ENCODE measurements at places on chromosomes 16 and 17.

- no peak for DNase-seq
Measured at GRCh38 chr17:79485991-79486390, 124.9 kb downstream of the RBFOX3 start.

DNA sequence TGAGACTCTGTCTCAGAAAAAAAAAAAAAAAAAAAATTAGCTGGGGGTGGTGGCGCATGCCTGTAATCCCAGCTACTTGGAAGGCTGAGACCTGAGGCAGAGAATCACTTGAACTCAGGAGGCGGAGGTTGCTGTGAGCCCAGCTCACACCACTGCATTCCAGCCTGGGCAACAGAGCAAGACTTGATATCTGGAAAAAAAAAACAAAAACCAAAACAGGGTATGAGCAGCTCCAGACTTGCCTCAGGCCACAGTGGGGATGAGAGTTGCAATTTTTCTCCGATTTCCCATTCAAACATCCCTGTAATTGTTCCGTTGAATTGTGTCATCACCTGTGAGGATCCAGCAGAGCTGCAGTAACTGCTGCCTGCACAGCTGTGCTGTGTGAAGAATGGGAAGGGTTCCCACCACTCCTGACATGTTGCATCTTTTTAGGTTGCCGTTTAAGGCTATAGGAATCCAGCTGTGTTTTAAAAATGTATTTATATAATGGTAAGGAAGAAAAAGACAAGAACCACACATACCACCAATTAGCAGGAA is 150.0 kb downstream of the VPS53 start:
- DNase-seq, result no peak

DNA sequence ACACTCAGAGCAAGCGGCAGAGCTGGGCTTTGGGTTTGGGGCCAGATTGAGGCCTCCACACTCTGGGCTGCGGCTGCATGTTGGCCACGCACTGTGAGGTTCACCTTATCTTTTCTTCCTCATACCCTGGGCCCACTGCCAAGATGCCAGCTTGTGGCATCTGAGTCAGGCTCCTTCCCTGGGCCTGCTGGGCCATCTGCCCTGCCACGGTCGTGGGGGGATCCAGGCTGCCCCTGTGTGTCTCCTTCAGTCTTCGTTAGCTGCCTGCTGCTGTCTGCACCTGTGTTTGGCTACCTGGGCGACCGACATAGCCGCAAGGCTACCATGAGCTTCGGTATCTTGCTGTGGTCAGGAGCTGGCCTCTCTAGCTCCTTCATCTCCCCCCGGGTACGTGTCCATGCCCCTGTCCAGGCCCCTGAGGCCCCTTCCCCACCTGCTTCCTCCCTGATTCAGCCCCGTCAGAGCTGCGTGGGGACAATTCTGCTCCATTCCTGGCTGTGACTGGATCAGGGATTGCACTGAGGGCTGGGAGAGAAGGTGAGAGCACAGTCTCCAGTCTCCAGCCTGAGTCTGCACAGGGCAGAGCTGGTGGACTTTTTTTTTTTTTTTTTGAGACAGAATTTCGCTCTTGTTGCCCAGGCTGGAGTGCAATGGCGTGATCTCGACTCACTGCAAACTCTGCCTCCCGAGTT is 11.2 kb downstream of the SPNS3 start:
- no peak for DNase-seq

DNA sequence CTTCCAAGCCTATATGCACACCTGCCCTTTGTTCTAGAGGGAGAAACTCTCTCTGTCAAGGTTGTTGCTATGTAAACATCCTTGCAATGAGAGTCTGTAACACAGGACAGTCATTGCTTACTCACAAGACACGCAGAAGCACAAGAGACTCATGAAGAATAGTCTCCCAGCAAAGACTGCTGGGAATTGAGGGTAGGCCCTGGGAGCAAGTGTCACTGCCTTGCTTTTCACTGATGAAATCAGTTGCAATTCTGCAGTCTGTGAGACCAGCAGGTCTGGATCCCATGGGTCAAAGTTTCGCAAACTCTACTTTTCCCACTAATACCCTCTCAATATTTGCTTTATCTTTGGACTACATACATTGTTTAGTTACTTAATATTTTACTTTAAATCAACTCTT is 177.4 kb downstream of the FTO start:
- no peak for DNase-seq

GRCh38 chr17:74345433-74346241 is 16.0 kb downstream of the BTBD17 start:
- no peak for DNase-seq

GRCh38 chr16:8953064-8953463 is 10.6 kb downstream of the USP7 start:
- DNase-seq, result no peak

DNA sequence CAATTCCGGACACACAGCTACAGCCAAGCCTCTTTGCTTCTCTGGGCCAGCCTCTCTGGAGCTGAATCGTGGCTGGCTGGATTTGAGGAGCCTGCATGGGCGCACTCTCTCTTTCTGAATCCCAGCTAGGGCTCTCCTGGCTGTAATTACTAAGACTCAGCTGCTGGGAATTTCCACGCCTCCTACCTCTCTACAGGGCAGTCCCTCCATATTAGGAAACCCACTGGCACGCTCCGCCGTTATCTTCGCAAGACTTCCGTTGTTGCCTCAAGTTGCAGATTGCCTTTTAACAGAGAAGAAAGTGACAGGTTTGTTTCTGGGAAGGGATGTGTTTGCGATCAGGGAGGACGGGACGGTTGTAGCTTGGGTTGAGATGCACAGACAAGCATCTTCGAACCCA is 188.4 kb upstream of the NLRP1 start:
- no peak for DNase-seq

DNA sequence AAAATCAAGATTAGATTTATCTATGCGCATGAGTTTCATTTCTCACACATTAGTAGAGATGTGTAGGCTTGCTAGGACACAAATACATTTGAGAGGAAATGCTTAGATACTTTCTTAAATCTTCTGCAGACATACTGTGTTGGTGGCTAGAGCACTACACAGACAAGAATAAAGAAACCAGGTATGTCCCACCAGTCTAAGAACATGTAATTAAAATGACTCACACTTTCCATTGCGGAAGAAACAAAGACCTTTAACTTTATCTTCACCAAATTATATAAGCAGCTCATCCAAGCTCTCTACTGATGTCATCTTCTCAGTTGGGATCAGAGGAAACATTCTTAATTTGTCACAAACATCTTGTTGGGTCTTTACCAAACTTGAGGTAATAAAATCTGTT is 12.5 kb downstream of the GABARAPL2 start:
- DNase-seq, result no peak

GRCh38 chr16:175011-175949 is 1.2 kb upstream of the HBA1 start:
- DNase-seq, result no peak

DNA sequence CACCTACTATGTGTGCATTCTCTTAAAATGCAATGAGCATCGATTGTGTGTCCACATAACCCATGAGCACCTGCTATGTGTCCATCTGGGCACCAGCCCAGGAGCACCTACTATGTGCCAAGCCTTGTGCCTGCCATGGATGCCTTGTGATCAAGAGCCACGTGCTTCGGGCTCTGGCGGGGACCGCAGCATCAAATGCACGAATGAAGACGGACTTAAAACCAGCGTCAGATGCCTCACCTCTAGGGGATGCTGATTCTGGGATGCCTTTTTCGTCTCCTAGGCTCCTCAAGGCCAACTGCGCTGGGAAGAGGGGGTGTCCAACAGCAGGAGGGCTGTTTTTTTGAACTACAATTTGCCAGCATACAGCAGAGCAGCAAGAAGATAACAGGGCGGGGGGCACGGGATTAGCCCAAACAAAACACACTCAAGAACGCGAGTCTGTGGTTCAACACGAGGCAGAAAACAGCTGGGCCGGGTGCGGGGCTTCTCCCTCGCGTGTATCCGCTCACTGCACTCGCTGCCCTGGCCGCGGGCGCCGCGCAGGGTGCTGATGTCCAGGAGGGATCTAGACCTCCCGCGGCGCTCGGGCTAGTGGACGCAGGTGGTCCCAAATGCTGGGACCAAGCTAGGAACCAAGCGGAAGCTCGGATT is 1.2 kb upstream of the GLIS2 start:
- no peak for DNase-seq

DNA sequence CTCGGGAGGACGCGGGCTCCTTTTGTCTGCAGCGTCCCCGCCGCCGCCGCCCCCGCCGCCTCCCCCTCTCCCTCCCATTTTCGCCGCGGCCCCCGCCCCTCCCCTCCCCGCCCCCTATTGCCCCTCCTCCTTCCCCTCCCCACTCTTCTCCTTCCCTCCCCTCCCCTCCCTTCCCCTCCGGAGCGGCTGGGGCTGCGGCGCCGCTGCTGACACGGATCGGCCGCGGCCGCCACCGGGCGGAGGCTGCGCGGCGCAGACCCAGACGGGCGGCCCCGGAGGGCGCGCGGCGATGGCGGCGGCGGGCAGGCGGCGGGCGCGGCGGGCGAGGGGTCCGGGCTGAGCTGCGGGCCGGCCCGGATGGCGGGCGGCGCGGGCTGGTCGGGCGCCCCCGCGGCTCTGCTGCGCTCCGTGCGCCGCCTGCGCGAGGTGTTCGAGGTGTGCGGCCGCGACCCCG is at the start of gene RAB11FIP4:
Gene RAB11FIP4, plus strand, starts transcription at position 180 of the 454 bp plus-strand sequence. Its CDS starts 178 bp downstream, at position 358.
- peak; percentile 84 for DNase-seq

- DNase-seq, result no peak
Measured at GRCh38 chr16:29756654-29757053, 10.9 kb upstream of the C16orf54 start.

DNA sequence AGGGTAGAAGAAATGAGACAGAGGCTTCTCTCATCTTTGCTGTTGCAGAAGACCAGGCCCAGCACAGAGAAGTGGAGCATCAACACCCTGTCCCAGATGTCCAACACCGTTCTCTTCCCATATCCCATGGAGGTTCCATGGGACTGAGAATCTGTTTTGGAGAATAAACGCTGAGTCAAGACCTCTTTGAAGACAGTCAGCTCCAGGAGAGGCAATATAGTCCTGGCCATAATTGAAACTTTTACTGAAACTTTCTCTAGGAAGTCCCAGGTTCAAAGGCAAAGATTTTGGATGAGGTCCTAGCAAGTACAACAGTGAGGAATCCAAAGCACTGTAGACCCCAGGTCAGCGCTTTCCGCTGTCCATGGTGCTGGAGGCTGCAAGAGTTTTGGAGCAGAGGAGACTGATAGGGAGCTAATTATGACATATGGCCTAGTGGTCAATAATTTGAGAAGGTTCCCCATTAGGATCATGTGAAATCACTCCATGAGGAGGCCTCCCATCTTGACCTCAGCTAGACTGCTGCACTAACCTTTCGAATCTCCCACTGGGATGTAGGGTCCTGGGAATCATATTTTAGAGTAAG is 36.0 kb downstream of the OSBPL7 start:
- peak; percentile 49 for DNase-seq

GRCh38 chr17:67353929-67354574 is 12.3 kb downstream of the PSMD12 start:
- no peak for DNase-seq

GRCh38 chr16:55479430-55480140 is 587 bp downstream of the MMP2 start:
- peak; percentile 19 for DNase-seq

GRCh38 chr16:80680839-80681238 is 123.6 kb downstream of the CDYL2 start:
- no peak for DNase-seq

- DNase-seq, result no peak
Measured at GRCh38 chr17:73302189-73302588, 9.6 kb downstream of the CDC42EP4 start.

- DNase-seq, result no peak
Measured at GRCh38 chr16:47460359-47460710, 528 bp downstream of the ITFG1 start.

DNA sequence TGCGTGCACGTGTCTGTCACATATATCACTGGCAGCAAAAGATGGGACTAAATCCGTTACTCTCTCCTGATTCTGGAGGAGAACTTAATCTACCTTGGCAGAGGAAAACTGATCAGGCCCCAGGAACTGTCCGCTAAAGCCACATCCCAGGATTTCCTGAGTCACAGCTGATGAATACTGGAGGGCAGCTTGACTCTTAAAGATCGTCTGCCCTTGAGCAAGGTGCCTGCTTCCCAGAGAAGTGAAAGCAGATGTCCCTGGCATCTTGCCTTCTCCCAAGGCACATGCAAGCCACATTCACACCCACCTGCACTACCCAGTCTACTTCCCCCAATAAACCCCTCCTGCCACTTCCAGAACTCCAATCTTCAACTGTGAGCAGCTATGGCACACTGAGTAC is 99.8 kb downstream of the CPPED1 start:
- DNase-seq, result no peak

- DNase-seq, result no peak
Measured at GRCh38 chr16:79618041-79618691, 17.6 kb upstream of the MAF start.

GRCh38 chr17:45918241-45918745 is 23.9 kb downstream of the MAPT start:
- DNase-seq, result no peak

DNA sequence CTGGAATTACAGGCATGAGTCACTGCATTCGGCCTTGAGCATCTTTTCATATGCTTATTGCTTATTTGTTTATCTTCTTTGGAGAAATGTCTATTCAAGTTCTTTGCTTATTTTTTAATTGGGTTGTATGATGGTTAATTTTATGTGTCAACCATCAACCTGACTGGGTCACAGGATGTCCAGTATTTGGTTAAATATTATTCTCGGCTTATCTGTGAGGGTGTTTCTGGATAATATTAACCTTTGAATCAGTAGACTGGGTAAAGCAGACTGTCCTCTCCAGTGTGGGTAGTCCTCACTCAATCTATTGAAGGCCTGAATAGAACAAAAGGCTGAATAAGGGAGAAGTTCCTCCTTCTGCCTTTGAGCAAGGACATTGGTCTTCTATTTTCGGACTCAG is 142.0 kb downstream of the SSH2 start:
- DNase-seq, result no peak

DNA sequence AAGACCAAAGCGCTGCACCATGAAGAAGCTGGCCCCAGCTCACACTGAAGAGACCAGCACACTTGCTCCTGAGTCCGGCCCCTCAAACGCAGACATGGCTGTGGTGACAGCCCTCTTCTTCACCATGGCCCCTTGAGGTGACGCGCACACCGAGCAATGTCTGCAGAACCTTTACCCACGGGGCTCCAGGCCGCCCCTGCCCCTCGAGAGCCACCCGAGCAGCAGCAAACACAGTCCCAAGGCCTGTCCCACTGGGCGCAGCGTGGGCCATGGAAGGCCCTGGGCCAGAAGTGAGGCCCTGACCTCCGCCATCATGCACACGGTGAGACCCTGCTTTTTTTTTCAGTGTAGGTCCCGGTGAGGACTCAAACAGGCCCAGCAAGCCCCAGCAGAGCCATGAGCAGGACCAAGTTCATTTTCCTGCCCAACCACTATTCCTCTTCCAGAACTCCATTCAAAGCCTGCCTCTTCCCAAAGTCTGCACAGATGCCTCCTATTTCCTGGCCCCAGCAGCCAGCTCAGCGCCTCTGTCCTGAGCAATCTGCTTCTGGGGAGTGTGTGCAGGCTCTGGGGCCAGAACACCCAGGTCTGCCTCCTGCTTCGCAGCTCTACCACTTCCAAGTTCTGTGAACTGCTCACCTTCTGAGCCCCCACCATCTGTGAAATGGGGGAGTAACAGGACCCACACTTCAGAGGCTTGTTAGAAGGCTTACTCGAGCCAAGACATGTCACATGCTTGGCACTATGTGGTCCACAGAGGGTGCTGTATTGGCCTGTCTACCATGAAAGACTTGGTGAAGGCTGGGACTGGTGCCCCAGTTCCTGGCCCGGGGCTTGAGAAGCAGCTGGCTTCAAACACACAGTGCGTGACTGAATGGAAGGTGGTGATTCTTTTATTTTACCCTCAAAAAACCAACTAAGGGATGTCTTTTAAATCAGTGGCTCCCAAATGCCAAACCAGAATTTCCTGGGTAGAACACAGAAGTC is 35.7 kb upstream of the GSG1L start:
- DNase-seq, result no peak
